Epithelial cell of umbilical artery (primary cell): ENCODE measurements at places on chromosomes 5 and 9. TPM values are rescaled to one million over a fixed set of nuclear protein-coding genes. Genes with fewer than 3 reads are reported as not detected.

ARSI gene
- total RNA-seq = under 0.01 and 0.30 TPM in 2 replicates

SDHA gene
- total RNA-seq = 199 and 220 TPM in 2 replicates

PCDHA3 gene
- total RNA-seq = under 0.01 and 0.32 TPM in 2 replicates

CTXN3 gene
- total RNA-seq = under 0.01 TPM in 1 of 2 replicates, not detected in the other

TYRP1 gene
- 0.30 and 0.97 TPM in 2 replicates for total RNA-seq
